ENCODE measurements at places on chromosomes 5 and 9. TPM values are rescaled to one million over a fixed set of nuclear protein-coding genes. Genes with fewer than 3 reads are reported as not detected.

Gene MOB3B
- 1.2 TPM for total RNA-seq

Gene PAEP
- total RNA-seq: not detected

Gene KIAA1958
- total RNA-seq: 18.5 TPM

Gene GABRA6
- total RNA-seq: not detected

DNA sequence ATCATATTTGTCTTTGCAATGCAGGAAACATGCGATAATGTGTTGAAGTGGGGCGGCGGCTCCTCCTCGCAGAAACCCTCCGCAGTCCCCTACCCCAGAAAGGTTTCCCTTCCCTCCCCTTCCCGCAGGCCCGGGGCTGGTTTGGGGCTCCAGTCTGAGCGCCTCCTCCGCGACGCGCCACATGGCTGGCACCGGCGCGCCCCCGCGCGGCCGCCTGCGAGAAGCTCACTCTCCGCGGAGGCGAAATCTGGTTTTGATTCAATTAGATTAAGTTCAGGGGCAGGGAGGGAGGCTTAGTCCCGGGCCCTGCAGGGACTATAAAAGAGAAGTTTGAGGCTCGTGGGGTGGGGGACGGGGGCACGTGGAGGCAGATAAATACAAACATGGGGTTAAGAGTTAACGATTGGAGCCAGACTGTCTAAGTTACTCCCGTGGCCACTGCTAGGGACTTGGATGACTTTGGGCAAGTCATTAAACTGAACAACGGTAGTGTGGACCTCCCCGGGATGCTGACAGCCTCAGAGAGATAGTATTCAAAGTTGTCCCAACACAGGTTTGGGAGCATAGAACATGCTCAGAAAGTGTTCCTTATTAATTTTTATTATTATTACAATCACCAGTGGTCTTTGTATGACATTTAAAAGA, 69.4 kb downstream of the MSX2 start:
- DNase-seq: peak; percentile 29
- H3K4me1 ChIP-seq: no peaks in the 10 kb centered on the region
- 0 out of 2 replicates have a peak, but pooled peaks cover 7% of the 10 kb centered on the region for H3K27me3 ChIP-seq
- no peaks in the 10 kb centered on the region for H3K36me3 ChIP-seq

- H3K4me3 ChIP-seq: no peak overlapping the region
- DNase-seq: no peak
- no peaks in the 10 kb centered on the region for H3K4me1 ChIP-seq
Observed at GRCh38 chr5:84825606-84826005, 440.9 kb upstream of the EDIL3 start.

GRCh38 chr5:157309796-157310195, 43.9 kb downstream of the CYFIP2 start:
- no peaks in the 10 kb centered on the region for H3K4me1 ChIP-seq
- no peaks in the 10 kb centered on the region for H3K27me3 ChIP-seq
- no peak overlapping the region for H3K4me3 ChIP-seq
- no peak overlapping the region for H3K27ac ChIP-seq
- no peak for DNase-seq

Gene PCDHGA12
- total RNA-seq: 0.17 TPM

DNA sequence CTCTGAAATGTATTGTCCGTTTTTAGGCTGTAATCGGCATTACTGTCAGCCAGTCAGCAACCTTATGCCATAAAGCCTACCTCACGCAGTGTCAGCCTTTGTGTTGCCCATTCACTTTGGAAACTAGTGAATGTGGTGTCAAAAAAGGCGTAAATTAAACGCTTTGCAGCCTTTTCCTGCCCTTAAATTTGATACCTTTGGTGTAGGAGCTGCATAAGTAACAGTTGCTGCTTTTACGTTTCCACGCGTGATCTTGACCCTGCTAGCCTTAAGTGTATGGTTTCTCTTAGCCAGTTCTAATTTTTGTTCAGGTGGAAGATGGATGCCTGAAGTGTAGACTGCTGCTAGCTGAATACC, 257.7 kb downstream of the EPB41L4A start:
- DNase-seq: no peak
- peaks cover 15% of the 10 kb centered on the region for H3K4me1 ChIP-seq
- peak overlapping the region; percentile 65 for H3K27ac ChIP-seq
- H3K27me3 ChIP-seq: no peaks in the 10 kb centered on the region

GRCh38 chr5:83026516-83026915, 50.7 kb downstream of the TMEM167A start:
- H3K27me3 ChIP-seq: no peaks in the 10 kb centered on the region
- peak overlapping the region; percentile 19 for H3K4me3 ChIP-seq
- no peaks in the 10 kb centered on the region for H3K36me3 ChIP-seq
- no peak overlapping the region for H3K27ac ChIP-seq

GRCh38 chr5:82334085-82334692, 56.0 kb upstream of the RPS23 start:
- 0 out of 2 replicates have a peak, but pooled peaks cover 3% of the 10 kb centered on the region for H3K4me1 ChIP-seq
- no peak overlapping the region for H3K27ac ChIP-seq
- no peak overlapping the region for H3K4me3 ChIP-seq
- H3K36me3 ChIP-seq: no peaks in the 10 kb centered on the region
- DNase-seq: no peak

GRCh38 chr5:763998-764781, 20.3 kb downstream of the ZDHHC11B start:
- no peaks in the 10 kb centered on the region for H3K4me1 ChIP-seq
- H3K27me3 ChIP-seq: no peaks in the 10 kb centered on the region
- DNase-seq: no peak

Gene MPDZ
- 0.12 TPM for total RNA-seq

DNA sequence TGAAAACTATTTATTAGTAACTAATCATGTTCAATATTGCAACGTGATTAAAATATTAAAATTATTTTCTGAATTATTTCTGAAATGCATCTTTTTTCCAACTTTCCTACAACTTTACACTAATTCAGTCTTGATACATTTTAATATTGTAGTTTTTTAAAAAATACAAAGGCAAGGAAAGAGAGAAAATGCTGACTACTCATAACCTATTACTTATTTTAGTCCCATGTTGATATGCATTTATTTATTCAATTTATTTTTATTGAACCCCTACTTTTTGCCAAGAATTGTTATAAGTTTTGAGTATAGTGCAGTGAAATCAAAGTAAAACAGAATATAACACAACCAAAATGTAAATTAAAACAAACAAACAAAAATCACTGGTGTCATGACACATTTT, 978.2 kb downstream of the CDH9 start:
- H3K4me1 ChIP-seq: no peaks in the 10 kb centered on the region
- DNase-seq: no peak
- H3K36me3 ChIP-seq: no peaks in the 10 kb centered on the region
- H3K27ac ChIP-seq: no peak overlapping the region
- no peaks in the 10 kb centered on the region for H3K27me3 ChIP-seq

Gene ARHGEF39
- total RNA-seq: 29.8 TPM

DNA sequence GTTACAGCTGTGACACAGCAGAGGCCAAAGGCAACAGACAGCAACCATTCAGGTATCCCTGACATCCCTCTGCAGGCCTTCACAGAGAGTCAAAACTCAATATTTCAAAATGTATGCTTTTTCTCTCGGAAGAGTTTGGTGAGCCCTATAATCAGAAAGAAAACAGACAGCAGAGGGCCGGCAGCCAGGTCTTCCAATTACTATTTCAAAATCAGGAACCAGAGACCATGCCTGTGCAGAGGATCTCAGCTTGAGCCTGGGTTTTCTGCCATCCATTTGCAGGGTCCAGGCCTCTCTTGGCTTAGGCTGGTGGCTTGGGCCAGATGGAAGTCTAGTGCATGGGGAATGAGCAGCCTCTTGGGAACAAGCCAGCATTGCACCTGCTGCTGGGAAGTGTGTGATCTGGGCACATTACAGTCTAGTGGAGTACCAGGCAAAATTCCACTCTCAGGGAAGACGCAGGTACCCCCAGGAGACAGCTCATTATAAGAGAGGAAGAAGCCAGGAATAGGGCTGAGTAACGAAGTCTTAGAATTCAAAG, 231.3 kb downstream of the ENC1 start:
- H3K27me3 ChIP-seq: no peaks in the 10 kb centered on the region
- H3K4me1 ChIP-seq: no peaks in the 10 kb centered on the region
- no peaks in the 10 kb centered on the region for H3K36me3 ChIP-seq
- no peak for DNase-seq
- no peak overlapping the region for H3K4me3 ChIP-seq

- H3K27me3 ChIP-seq: no peaks in the 10 kb centered on the region
- H3K36me3 ChIP-seq: no peaks in the 10 kb centered on the region
- no peak overlapping the region for H3K4me3 ChIP-seq
- no peak overlapping the region for H3K27ac ChIP-seq
- peaks cover 2% of the 10 kb centered on the region for H3K4me1 ChIP-seq
- no peak for DNase-seq
Observed at GRCh38 chr5:14801792-14802191, 69.8 kb downstream of the ANKH start.

- H3K27ac ChIP-seq: no peak overlapping the region
- no peaks in the 10 kb centered on the region for H3K4me1 ChIP-seq
- no peak overlapping the region for H3K4me3 ChIP-seq
- no peak for DNase-seq
- no peaks in the 10 kb centered on the region for H3K36me3 ChIP-seq
Observed at GRCh38 chr9:125911861-125912644, 164.9 kb downstream of the PBX3 start.

Gene FAM78A
- 3.4 TPM for total RNA-seq

DNA sequence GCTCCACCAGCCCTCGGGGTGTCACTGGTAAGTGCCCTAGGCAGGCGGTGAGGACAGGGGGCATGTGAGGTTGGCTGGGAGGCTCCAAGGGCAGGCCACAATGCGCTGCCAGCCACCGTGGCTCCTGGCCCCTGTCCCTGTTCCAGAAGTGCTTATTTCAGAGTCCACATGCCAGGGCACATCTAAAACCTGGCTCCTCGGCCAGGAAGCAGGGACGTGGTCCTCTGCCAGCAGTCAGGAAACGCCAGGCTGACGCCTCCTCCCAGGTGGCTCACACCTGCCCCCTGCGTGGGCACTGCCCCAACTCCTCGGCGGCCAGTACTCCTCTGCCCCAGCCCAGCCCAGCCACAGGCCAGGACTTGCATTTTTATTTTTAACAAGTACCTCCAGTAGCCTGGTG, 68.5 kb downstream of the SECISBP2 start:
- H3K36me3 ChIP-seq: peaks cover 4% of the 10 kb centered on the region
- no peaks in the 10 kb centered on the region for H3K4me1 ChIP-seq
- H3K27ac ChIP-seq: no peak overlapping the region
- DNase-seq: no peak

Gene CMYA5
- total RNA-seq: 0.22 TPM

GRCh38 chr9:114164191-114164794, 9.0 kb downstream of the COL27A1 start:
- H3K4me3 ChIP-seq: no peak overlapping the region
- no peaks in the 10 kb centered on the region for H3K36me3 ChIP-seq
- no peak for DNase-seq

DNA sequence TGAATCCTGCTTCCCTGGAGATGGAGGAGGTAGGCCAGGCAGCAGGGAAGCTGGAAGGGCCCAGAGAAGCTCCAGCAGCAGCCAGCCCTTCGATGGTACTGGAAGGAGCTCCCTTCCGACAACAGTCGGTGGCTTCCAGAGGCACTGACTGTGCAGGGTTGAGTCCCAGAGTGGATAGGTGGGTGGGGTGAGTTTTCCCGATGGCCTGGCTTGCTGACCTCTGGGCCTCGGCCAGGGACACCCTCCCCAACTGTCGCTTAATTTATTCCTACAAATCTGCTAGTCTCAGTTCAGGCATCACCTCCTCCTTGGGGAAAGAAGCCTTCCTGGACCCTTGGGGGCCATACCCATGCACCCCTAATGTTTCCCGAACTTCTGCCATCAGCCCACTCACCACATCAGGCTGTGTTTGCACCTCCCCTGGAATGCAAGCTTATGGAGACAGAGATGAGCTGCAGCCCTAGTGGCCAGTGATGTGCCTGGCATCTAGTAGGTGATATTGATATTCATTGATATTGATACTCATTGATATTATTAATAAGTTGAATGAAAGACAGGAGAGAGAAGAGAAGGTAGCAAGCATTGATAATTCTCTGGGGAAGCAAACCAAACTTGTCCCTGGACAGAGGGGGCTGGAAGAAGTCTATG, 104.6 kb upstream of the BOD1 start:
- H3K36me3 ChIP-seq: no peaks in the 10 kb centered on the region
- no peak for DNase-seq
- no peak overlapping the region for H3K4me3 ChIP-seq
- H3K27me3 ChIP-seq: no peaks in the 10 kb centered on the region
- no peaks in the 10 kb centered on the region for H3K4me1 ChIP-seq

- H3K4me1 ChIP-seq: no peaks in the 10 kb centered on the region
- no peak overlapping the region for H3K27ac ChIP-seq
- no peaks in the 10 kb centered on the region for H3K36me3 ChIP-seq
- no peaks in the 10 kb centered on the region for H3K27me3 ChIP-seq
- DNase-seq: no peak
Observed at GRCh38 chr5:130923543-130924124, 241.4 kb downstream of the HINT1 start.

GRCh38 chr9:131476777-131477345, 25.9 kb upstream of the POMT1 start:
- H3K4me1 ChIP-seq: no peaks in the 10 kb centered on the region
- H3K27ac ChIP-seq: no peak overlapping the region
- H3K36me3 ChIP-seq: peaks cover 57% of the 10 kb centered on the region
- no peaks in the 10 kb centered on the region for H3K27me3 ChIP-seq

DNA sequence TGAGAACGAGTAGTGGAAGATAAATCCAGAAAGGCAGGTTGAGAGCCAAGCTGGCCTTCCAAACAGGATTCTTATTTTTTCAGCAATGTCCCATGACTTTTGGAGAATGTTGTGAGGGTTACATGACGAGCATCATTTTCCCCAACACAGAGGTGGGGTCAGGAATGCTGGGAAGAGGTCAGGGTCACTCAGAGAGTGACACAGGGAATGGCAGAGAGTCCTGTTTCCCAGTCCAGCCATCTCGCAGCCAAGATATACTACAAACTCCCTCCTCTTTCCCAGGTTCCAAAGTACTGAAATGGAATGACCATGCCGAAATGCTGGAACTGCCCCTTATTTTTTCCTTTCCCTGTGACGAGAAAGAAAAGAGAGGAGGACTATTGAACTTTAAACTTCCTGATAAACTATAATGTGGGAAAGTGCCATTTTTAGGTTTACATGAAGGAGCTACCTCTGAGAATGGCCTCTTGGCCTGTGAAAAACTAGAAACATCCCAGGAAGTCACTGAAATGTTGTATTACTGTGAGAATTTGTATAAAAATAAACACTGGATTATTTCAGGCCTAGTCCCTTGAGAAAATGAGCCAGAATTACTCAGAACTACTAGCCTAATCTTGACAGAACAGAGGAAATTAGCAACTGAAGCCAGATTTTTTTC, 420.4 kb downstream of the CETN3 start:
- no peaks in the 10 kb centered on the region for H3K36me3 ChIP-seq
- H3K27ac ChIP-seq: no peak overlapping the region
- H3K4me3 ChIP-seq: no peak overlapping the region

Gene TSSK1B
- not detected for total RNA-seq

GRCh38 chr9:36040271-36040925, 3.7 kb downstream of the RECK start:
- H3K4me3 ChIP-seq: no peak overlapping the region
- no peaks in the 10 kb centered on the region for H3K36me3 ChIP-seq
- H3K4me1 ChIP-seq: no peaks in the 10 kb centered on the region
- no peak for DNase-seq
- no peaks in the 10 kb centered on the region for H3K27me3 ChIP-seq

- no peaks in the 10 kb centered on the region for H3K36me3 ChIP-seq
- DNase-seq: peak; percentile 47
- H3K27ac ChIP-seq: no peak overlapping the region
- no peak overlapping the region for H3K4me3 ChIP-seq
- peaks cover 9% of the 10 kb centered on the region for H3K4me1 ChIP-seq
Observed at GRCh38 chr5:69083412-69083811, 10.4 kb upstream of the SLC30A5 start.

GRCh38 chr5:92435781-92436180, 1052.7 kb upstream of the ARRDC3 start:
- no peaks in the 10 kb centered on the region for H3K27me3 ChIP-seq
- no peaks in the 10 kb centered on the region for H3K4me1 ChIP-seq
- H3K27ac ChIP-seq: no peak overlapping the region
- DNase-seq: no peak
- no peak overlapping the region for H3K4me3 ChIP-seq
